Fibroblast of skin of left biceps (primary cell): ENCODE measurements at places on chromosomes 1 and 21.

DNA sequence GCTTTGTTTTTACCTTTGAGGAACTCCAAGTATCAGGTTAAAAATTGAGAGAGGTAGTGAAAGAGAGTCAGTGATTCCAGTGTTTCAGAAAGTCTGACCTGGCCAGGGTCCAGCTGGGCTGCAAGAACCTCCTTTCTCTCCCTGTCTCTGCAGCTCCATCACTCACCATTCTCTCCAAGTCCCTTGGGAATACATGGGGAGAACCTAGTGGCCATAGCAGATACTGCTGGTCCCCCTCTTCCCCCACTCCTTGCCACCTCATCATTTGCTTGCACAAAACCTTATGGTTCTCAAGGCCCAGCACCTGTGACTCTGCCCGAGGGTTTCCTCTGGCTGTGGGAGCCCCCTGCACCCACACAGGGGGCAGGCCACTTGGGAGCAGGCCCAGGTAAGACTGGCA, 279.5 kb downstream of the KIF26B start:
- no peak for DNase-seq

GRCh38 chr1:183195142-183195574, 9.1 kb downstream of the LAMC2 start:
- no peak for DNase-seq

DNA sequence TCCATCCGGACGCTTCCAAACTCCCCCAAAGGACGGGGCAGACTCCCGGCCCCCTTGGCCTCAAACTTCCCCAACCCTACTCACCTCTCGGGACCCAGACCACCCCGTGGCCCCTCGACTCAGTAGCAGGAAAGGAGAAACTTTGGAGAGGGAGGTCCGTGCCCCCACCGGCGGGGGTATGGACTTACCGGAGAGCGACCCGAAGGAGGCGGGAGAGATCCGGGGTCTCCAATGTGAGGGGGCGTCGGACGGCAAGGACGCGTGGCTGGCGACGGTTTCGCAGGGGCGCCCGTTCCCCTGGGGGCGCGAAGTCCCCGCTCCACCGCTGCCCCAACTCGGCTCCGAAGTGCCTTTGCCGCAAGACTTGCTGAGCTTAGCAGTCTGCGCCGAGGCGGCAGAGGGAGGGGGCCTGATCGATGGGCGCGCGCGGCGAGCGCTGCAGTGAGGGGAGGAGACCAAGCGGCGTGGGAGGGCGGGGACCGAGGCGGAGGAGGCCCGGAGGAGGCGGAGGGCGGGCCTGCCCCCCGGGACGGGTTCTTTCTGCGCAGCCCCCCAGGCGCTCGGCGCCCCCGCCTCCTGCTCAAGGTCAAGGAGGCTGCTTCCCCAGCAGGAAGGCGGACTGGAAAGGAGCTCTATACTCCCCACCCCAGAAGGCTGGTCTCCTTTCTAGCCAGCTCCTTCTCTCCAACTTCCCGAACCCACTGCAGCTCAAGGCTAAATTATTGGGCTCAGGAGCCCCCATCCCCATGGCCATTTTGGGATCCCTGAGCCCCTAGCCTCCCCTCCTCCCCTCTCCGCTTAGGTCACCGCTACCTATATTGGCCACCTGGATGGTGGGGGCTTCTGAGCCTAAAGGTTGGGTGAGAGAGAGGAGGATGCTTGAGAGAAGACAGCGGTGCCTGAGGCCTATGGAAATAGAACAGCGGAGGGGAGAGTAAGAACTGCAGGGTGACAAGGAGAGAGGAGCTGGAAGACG, at the start of gene SYT2:
Gene SYT2, minus strand, starts transcription at position 385 of the 976 bp plus-strand sequence. CDS start 104,682 bp downstream, outside the sequence.
- DNase-seq: no peak

DNA sequence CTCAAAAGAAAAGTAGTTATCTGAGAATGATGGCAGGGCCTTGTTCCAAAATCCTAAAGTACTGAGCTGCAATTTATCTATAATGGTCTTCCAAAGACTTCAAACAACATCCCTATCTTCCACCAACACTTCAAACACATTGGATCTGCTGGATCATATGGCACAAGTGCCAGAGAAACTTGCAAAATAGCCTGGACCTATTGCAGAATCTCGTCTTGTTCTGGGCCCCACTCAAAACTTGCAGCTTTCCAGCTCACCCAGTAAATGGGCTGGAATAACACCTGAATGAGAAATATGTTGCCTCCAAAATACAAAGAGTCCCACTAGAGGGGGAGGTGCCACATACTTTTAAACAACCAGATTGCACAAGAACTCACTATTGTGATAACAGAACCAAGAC, 44.0 kb upstream of the PKN2 start:
- DNase-seq: no peak

- no peak for DNase-seq
Measured at GRCh38 chr21:20020026-20020425, 978.2 kb upstream of the NCAM2 start.

GRCh38 chr21:45593162-45594022, 50.1 kb upstream of the PCBP3 start:
- DNase-seq: no peak
